NCI-H510A (cell line): ENCODE measurements at places on chromosomes 6 and 20.

DNA sequence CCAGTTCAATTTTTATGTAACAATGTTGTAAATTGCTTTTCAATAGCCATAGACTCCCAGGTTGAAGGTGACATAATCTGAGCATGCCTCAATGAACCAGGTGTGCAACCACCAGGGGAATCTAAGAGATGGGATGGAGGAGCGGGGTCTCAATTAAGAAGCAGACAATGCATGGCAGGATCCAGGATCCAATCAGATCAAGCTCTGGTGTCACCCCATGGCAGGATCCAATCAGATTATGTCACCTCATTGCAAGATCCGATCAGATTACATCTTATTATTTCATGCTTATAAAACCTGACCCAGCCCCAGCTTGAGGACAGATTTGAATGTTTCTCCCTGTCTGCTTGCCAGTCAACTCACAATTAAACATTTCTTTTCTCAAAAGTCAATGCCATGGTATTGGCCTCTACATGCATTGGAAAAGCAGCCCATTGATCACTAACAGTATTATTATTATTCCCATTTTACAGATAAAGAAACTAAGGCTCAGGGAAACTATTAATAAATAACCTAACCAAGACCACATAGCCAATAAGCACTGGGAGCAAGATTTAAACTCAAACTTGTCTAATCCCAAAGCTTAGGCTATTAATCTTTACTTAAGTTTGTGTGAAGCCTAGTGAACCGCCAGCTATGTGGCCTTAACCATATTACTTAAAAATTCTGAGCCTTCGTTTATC is 14.3 kb upstream of the SIRT5 start:
- DNase-seq = no peak

DNA sequence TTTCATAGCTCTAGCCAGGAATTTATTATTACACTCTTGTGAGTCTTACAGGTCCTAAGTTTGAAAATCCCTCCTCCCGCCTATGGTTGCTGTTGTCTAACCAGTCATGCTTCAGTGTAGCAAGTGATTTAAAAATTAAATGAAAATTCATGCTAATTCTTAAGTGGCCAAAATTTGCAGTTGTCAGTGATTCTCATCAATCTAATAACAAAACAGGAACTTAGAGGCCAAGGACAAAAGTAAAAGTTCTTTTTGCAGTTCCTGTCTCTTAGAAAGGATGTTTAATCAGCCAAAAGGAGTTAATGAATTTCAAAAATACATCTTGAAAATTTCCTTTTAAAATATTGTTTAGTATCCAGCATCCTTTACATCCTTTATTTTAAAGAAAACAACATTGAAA is 36.3 kb downstream of the VTA1 start:
- no peak for DNase-seq

GRCh38 chr6:25606151-25606550 is 45.9 kb upstream of the SCGN start:
- peak; percentile 49 for DNase-seq

- no peak for DNase-seq
Observed at GRCh38 chr6:168186438-168186837, 107.4 kb upstream of the FRMD1 start.

DNA sequence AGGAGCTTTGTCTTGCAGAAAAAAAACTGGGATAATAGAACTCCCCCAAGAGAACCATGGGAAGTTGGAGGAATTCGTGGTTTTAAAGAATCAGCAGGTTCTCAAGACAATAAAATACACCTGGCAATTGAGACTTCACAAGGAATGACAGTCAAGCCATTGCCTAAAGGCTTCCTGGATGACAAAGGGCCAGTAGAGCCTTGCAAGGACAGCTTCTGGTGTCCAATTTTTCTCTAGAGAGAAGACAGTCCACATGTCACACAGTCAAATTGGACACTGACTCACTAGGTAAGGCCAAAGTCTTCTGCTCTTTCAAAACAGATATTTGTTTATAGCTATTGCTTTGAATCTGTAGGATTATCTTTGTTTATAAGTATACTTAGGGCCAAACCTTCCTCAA is 80.3 kb upstream of the BMP5 start:
- DNase-seq = no peak
